ENCODE measurements at places on chromosomes 2 and 18. TPM values are rescaled to one million over a fixed set of nuclear protein-coding genes. Genes with fewer than 3 reads are reported as not detected.

GRCh38 chr2:4369826-4370419 lies 666.5 kb downstream of the DCDC2C start:
- no peak overlapping the region for H3K4me3 ChIP-seq
- DNase-seq = no peak
- no peaks in the 10 kb centered on the region for H3K36me3 ChIP-seq
- H3K4me1 ChIP-seq = no peaks in the 10 kb centered on the region
- no peak overlapping the region for H3K27ac ChIP-seq

DNA sequence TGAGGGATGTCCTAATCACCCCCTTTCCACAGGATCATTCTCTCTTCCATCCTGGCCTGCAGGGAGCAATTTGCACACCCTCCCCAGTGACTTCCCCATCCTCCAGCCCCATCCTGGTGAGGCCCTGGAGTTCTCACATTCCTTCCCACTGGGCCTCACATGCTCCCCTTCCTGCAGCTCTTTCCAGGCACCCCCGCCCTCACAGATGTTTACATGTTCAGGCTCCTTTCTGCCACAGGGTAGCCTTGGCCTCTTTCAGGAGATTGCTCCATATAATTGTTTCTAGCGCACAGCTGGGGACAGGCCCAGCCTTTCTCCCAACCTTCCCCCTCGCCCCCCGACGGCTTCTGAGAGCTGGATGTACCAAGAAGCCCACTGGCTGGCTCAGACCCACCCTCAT lies 288.4 kb upstream of the TRIB2 start:
- H3K27ac ChIP-seq = peak overlapping the region; percentile 74
- no peaks in the 10 kb centered on the region for H3K36me3 ChIP-seq
- no peak overlapping the region for H3K4me3 ChIP-seq
- DNase-seq = peak; percentile 87
- H3K27me3 ChIP-seq = no peaks in the 10 kb centered on the region
- H3K4me1 ChIP-seq = peaks cover 18% of the 10 kb centered on the region

DNA sequence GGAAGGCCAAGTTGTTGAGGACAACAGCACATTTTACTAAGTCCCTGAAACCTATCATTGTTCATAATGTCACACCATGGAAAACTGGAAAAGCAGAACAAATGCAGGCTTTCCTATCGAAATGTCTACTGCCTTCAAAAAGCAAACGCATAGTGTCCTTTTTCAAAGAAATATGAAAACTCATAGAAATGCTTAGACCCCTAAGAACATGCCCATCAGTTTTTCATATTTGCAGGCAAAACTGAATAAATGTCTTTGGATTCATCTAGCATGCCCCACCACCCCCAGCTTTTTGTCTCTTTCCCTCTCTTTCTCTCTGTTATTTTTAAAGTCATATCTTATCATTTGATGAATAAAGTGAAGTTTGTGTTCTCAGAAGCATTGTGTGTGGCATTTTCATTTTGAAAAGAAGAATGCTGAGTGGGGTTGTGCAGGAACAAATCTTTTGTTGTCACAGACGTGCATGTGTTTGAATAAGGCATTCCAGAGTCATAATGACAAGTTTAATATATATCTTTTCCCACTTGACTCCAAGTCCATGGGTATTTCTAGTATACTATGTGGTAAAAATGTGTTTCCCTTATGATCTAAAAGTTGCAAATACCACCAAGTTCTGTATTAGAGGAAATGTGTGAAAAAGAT lies 2180.0 kb upstream of the PIK3C3 start:
- H3K27me3 ChIP-seq = no peaks in the 10 kb centered on the region
- no peaks in the 10 kb centered on the region for H3K36me3 ChIP-seq
- no peak for DNase-seq
- H3K27ac ChIP-seq = no peak overlapping the region
- H3K4me1 ChIP-seq = no peaks in the 10 kb centered on the region
- H3K4me3 ChIP-seq = no peak overlapping the region

GRCh38 chr2:2098458-2099167 lies 232.5 kb downstream of the MYT1L start:
- H3K4me3 ChIP-seq = no peak overlapping the region
- H3K36me3 ChIP-seq = no peaks in the 10 kb centered on the region
- no peak overlapping the region for H3K27ac ChIP-seq
- H3K27me3 ChIP-seq = no peaks in the 10 kb centered on the region

DNA sequence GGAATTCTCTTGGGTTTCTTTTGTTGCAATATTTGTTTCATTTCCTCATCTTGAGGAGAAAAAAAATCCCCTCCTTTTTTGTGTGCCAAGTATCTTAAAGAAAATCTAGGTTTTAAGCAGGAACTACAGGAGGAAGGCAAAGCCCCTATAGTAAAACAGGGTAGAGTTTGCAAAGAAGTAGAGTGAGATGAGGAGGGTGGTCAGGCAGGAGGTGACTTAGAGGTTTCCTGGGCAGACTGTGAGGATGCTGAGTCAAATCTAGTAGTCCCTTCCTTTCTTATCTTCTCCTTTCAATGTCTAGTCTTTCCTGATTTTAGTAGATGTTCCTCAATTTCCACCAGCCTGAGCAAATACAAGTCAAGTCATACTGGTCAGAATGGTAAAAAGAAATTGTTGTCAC lies 222.5 kb downstream of the PMAIP1 start:
- H3K4me3 ChIP-seq = no peak overlapping the region
- no peaks in the 10 kb centered on the region for H3K4me1 ChIP-seq
- DNase-seq = no peak
- H3K36me3 ChIP-seq = no peaks in the 10 kb centered on the region
- no peaks in the 10 kb centered on the region for H3K27me3 ChIP-seq

- H3K4me3 ChIP-seq = no peak overlapping the region
- no peaks in the 10 kb centered on the region for H3K27me3 ChIP-seq
- no peak overlapping the region for H3K27ac ChIP-seq
- H3K36me3 ChIP-seq = no peaks in the 10 kb centered on the region
- DNase-seq = no peak
Observed at GRCh38 chr2:221524158-221524557, 47.9 kb downstream of the EPHA4 start.

- H3K27ac ChIP-seq = no peak overlapping the region
- no peak overlapping the region for H3K4me3 ChIP-seq
- H3K27me3 ChIP-seq = no peaks in the 10 kb centered on the region
Observed at GRCh38 chr18:40852406-40852805, 1102.6 kb upstream of the PIK3C3 start.

DNA sequence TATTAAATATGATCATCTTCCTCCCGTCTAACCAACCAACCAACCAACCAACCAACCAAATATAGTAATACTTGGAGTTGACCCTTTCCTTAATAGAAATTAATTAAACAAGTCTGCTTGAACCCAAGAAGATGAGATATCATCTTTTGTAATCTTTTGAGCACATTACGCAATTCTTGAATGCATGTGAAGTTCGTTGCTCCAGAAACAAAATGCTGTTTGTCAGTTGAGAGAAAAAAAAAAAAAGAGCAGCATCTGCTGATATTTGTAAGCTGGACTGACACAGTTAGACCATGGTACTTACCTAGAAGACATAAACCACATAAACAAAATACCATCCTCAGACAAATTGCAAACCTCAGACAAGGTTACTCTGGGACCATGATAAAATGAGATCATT lies 9.2 kb upstream of the SERPINB2 start:
- H3K4me3 ChIP-seq = no peak overlapping the region
- no peak overlapping the region for H3K27ac ChIP-seq
- DNase-seq = no peak
- H3K4me1 ChIP-seq = no peaks in the 10 kb centered on the region
- no peaks in the 10 kb centered on the region for H3K36me3 ChIP-seq
- H3K27me3 ChIP-seq = no peaks in the 10 kb centered on the region

DNA sequence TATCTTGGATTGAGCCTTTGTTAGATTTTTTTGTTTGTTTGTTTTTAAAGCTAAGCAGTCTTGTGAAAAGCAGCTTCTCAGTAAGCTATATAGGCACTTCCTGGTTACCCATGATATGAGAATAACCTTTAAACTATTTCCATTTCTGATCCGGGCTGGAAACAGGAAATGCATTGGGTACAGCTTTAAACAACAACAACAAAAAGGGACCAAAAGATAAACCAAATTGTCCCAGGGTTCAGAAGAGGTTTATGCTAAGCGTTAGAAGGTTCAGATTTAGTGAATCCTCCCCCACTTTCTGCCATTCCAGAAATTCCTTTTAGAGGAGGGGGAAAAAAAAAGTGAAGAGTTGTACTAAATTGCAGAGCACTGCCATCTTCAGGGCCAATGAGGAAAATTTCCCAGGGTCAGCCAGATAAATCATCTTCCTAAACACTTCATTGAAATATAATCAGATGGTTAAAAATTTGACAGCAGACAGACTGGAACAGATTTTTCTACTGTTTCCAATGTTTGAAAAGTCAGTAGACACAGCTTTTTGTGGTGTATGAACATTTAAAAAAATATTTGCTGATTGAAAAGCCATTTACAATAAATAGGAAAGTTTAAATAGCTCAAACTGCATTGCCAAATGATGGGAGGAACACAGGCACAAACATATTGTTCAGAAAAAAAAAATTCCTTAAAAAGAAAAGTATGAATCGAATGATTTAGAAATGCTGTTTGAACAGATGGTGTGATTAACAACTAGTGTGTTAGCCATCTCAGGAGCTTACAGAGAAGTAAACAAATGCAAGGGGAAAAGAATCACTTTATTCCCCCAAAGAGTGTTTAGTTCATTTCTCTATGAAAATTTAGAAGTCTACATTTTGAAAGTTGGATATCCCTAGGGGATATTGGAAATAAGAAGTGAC lies 189.9 kb upstream of the TANK start:
- H3K4me3 ChIP-seq = no peak overlapping the region
- no peaks in the 10 kb centered on the region for H3K27me3 ChIP-seq
- no peaks in the 10 kb centered on the region for H3K36me3 ChIP-seq
- no peak for DNase-seq
- H3K27ac ChIP-seq = peak overlapping the region; percentile 44
- H3K4me1 ChIP-seq = peaks cover 4% of the 10 kb centered on the region

DNA sequence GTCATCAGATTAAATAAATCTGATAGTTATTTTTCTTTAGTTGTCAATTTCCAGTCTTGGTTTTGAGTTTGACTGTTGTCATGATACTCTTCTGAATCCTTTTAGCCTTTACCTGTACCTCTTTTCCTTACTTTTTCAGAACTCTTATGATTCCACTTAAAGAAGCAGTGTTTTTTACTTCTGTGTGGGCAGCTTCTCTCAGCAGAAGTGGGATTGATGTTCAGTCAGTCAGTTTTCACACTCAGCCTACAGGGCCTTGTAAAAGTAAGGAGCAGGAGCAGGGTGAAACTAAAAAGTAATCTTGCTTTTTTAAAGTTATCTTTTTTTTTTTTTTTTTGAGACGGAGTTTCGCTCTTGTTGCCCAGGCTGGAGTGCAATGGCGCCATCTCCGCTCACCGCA lies 75.1 kb downstream of the HAUS1 start:
- peaks cover 7% of the 10 kb centered on the region for H3K4me1 ChIP-seq
- H3K27ac ChIP-seq = no peak overlapping the region
- DNase-seq = no peak

DNA sequence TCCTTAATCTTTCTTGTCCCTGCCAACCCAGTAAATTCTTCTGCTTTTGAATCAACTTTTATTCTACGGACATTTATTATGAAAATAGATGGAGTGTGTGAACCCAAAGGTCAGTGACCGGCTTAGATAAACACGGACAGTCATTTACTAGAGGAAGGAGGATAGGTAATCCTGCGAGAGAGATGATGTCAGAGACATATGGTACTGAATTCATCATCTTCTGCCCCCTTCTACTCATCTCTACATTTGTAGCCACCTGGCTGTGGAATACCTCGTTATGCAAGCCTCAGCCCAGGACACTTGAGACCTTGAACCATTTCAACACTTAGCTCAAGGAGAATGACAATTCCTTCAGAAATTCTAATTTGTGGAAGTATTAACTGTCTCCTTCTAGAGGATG lies 443.6 kb downstream of the TDRD15 start:
- peaks cover 2% of the 10 kb centered on the region for H3K4me1 ChIP-seq
- no peak overlapping the region for H3K27ac ChIP-seq
- no peaks in the 10 kb centered on the region for H3K27me3 ChIP-seq
- H3K4me3 ChIP-seq = no peak overlapping the region
- no peaks in the 10 kb centered on the region for H3K36me3 ChIP-seq
- no peak for DNase-seq

DNA sequence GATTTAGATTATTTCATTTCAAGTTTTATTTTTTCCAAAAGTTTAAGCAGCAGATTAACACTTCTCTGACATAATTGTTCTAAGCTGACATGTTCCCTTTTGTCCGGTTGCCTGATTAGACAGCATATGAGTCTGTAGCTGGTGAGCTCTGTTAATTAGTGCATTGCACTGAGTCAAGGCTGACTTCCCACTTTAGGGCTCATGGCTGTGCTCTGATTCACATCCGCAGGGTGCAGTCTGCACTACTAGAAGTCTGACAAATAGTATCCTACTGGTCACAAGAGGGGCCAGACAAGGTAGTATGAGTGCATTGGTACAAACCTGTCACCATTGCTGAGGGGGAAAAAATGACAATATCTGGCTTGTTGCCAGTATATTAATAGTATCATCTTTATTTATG lies 443.9 kb upstream of the ZNF804A start:
- H3K4me1 ChIP-seq = no peaks in the 10 kb centered on the region
- no peak overlapping the region for H3K4me3 ChIP-seq
- no peak for DNase-seq
- no peak overlapping the region for H3K27ac ChIP-seq

- peaks cover 1% of the 10 kb centered on the region for H3K4me1 ChIP-seq
- no peaks in the 10 kb centered on the region for H3K36me3 ChIP-seq
- H3K4me3 ChIP-seq = no peak overlapping the region
Observed at GRCh38 chr2:210128961-210129360, 42.2 kb downstream of the KANSL1L start.

- no peak overlapping the region for H3K4me3 ChIP-seq
- no peaks in the 10 kb centered on the region for H3K36me3 ChIP-seq
- no peak overlapping the region for H3K27ac ChIP-seq
- H3K27me3 ChIP-seq = no peaks in the 10 kb centered on the region
Observed at GRCh38 chr2:136990316-136990715, 225.0 kb downstream of the THSD7B start.

GRCh38 chr2:99911736-99912135 lies 230.7 kb downstream of the AFF3 start:
- H3K27ac ChIP-seq = no peak overlapping the region
- H3K36me3 ChIP-seq = no peaks in the 10 kb centered on the region
- no peak overlapping the region for H3K4me3 ChIP-seq
- H3K27me3 ChIP-seq = no peaks in the 10 kb centered on the region

GRCh38 chr2:103361712-103362111 lies 599.9 kb downstream of the TMEM182 start:
- H3K4me3 ChIP-seq = no peak overlapping the region
- H3K27me3 ChIP-seq = no peaks in the 10 kb centered on the region
- H3K36me3 ChIP-seq = no peaks in the 10 kb centered on the region
- no peak for DNase-seq

Gene EIF2AK2
- total RNA-seq = 18.8 TPM

Gene ALPP
- total RNA-seq = 0.82 TPM

Gene STPG4
- not detected for total RNA-seq

Gene KIF3C
- total RNA-seq = 8.1 TPM

Gene OXER1
- 5.8 TPM for total RNA-seq

Gene SERPINB3
- not detected for total RNA-seq

Gene CHST9
- 0.02 TPM for total RNA-seq

Gene FBXO48
- total RNA-seq = 1.1 TPM

Gene TUBB8B
- not detected for total RNA-seq

Gene EFEMP1
- total RNA-seq = 282 TPM

Gene CTAGE1
- total RNA-seq = not detected

Gene ASPRV1
- 5.5 TPM for total RNA-seq

Gene RAX
- not detected for total RNA-seq

Gene GNAL
- 2.6 TPM for total RNA-seq

Gene FSHR
- total RNA-seq = 2.4 TPM

Gene RHOB
- total RNA-seq = 432 TPM

Gene RTN4
- total RNA-seq = 144 TPM
